ENCODE measurements at places on chromosomes 13 and 19.

GRCh38 chr13:45847554-45848224 lies 3.9 kb downstream of the SIAH3 start:
- peak; percentile 20 for DNase-seq

- DNase-seq, result no peak
These were observed 302.4 kb upstream of the TMTC4 start for GRCh38 chr13:100976993-100977392.

DNA sequence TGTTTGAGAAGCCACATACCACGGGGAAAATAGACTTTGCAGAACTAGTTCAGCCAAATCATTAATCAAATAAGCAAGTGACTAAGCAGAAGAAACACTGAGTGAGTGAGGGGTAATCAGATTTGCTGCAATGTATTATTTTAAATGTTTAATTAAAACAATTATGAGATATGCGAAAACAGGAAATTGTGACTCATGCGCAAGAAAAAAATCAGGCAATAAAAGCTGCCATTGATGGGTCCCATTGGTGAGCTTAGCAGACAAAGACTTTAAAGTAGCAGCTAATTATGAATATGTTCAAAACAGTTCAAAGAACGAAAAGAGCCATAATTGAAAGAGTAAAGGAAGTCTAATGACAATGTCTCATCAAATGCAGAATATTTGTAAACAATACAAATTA lies 644.1 kb downstream of the GPC5 start:
- no peak for DNase-seq

DNA sequence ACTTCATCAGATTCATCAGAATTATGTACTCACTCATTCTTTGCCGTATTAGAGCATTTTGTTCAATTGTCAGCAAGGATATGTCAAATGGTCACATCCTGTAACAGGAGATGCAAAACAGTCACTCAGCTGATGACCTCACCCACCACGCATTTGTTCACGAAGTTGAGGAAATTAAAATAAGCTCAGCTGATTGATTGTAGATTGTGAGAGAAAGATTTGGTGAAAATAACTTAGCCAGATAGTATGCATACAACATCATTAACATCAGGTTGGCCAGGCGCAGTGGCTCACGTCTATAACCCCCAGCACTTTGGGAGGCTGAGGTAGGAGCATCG lies 22.6 kb upstream of the CDC16 start:
- no peak for DNase-seq

DNA sequence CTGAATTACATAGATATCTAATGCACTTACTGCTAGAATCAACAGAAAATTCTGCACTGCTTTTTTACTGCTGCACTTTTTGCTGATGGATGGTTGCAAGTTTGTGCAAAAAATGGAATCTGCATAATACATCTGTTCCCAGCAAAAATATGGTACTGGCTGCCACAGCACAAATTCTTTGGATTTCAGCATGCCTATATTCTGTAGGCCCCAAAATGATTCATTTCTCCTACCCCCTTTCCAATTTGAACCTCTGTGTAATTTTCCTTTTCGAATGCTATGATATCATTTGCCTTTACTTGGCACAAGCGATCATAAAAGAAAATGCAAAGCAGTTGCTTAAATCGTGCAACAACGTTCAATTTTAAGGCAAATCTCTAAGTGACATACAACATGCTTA lies 524.2 kb upstream of the NBEA start:
- no peak for DNase-seq

GRCh38 chr19:40571005-40571318 lies 5.7 kb upstream of the SHKBP1 start:
- no peak for DNase-seq

DNA sequence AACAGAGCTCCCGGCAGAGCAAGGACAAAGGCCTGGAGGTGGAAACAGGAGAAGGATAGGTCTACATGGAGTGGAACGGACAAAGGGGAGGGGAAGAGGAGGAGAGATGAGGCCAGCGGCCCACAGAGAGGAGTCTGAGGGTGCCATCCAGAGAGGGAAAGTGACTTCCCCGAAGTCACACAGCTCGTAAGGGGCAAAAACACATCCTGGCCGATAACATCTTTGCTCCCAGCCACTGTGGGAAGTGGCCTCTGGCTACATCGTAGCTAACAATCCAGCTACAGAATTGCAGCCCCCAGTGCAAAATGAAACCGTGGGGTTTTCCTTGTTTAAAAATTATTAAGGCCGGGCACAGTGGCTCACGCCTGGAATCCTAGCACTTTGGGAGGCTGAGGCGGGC lies 11.5 kb downstream of the PTPRS start:
- no peak for DNase-seq

- no peak for DNase-seq
These were observed 179.7 kb upstream of the ZNF507 start for GRCh38 chr19:32165750-32166149.

DNA sequence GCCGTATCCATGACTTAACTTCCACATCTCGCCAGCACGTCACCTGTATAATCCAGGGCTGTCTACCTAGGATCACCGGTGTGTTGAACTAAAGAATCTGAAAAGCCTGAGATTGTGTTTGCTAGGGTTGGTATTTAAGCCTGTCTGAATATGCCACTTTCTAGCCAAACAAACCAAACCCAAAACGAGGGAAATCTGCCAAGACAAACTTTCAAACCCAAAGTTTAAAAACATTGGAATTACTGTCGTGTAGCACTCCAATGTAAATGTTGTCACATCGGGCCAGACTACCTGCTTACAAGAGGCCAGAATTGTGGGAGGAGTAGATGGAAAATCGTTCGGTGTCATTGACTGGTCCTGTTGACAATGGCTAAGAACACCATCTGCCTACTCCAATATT lies 747.8 kb downstream of the EFNB2 start:
- DNase-seq, result no peak

All from activated CD4-positive, alpha-beta T cell treated with anti-CD3 and anti-CD28 coated beads for 48 hours (primary cell).